ENCODE measurements at places on chromosomes 3 and 15. TPM values are rescaled to one million over a fixed set of nuclear protein-coding genes. Genes with fewer than 3 reads are reported as not detected.

The SPTBN5 gene
- 0.31 TPM for total RNA-seq

The RHOV gene
- total RNA-seq: 0.65 TPM

The DGKG gene
- total RNA-seq: 0.31 TPM

The CAPN7 gene
- 17.1 TPM for total RNA-seq

Measured in hair follicular keratinocyte (primary cell).